ENCODE measurements at places on chromosomes 12 and 14.

DNA sequence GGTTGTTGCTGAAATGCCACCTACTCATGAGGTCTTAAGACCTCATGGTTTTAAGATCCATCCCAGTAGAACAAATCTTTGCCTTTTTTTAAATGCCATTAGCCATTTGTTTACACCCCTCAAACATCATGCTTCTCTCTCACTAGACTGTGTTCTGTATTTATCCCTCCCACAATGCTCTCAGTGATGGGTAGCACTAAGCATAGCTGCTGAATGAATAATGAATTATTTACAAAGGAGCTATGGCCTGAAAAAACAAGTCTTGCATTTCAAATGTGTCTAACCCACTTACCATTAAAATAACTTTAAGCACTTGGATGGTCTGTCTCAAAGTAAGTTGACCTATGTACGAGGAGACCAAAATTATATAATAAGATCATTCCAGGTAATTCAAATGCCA is 334.5 kb downstream of the PAWR start:
- DNase-seq: no peak

GRCh38 chr14:105616802-105617192 is 90.4 kb downstream of the TMEM121 start:
- no peak for DNase-seq

DNA sequence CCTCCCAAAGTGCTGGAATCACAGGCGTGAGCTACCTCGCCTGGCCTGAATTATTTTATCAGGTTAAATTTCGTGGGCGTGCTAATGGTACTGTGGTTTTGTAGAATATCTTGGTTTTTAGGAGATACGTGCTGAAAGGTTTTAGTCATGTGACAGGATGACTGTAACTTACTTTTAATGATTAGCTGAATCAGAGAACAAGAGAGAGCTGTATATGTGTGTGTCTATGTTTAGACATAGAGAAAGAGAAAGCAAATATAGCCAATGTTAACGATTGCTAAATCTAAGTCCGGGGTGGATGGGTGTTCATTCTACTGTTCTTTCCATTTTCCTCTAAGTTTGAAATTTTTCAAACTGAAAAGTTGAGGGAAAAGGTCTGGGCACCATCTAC is 9.2 kb upstream of the PNMA1 start:
- no peak for DNase-seq

DNA sequence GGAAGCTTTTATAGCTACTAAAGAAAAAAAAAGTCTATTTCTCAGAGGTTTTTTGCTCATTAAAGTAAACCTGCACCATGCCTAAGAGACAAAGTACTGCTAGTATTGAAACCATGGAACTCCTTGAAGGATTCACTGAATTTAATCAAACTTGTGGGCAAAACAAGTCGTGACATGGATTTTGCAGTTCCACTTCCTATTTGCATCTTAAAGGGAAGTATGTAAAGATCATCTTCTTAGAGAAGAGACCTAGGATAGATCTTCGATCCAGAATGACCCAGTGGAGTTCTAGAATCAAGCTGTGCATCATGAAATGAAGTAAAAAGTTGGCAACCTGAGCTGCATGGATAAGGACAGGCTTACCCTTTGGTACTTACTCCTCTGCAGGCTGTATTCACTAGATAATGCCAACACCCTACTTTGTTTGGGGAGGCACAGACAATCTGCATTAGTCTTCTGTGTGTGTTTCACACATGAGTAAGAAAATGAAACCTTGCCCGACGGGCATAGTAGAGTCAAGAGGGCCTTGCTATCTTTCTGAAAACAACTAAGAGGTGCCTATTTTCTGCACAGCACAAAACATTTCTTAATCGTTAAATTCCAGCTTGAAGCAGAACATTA is 1.9 kb downstream of the GNG2 start:
- no peak for DNase-seq

GRCh38 chr14:78524766-78525165 is 354.6 kb downstream of the NRXN3 start:
- no peak for DNase-seq

- no peak for DNase-seq
Measured at GRCh38 chr12:124371366-124371765, 76.5 kb downstream of the RFLNA start.

- no peak for DNase-seq
Measured at GRCh38 chr12:108815369-108815768, 42.0 kb downstream of the SSH1 start.

DNA sequence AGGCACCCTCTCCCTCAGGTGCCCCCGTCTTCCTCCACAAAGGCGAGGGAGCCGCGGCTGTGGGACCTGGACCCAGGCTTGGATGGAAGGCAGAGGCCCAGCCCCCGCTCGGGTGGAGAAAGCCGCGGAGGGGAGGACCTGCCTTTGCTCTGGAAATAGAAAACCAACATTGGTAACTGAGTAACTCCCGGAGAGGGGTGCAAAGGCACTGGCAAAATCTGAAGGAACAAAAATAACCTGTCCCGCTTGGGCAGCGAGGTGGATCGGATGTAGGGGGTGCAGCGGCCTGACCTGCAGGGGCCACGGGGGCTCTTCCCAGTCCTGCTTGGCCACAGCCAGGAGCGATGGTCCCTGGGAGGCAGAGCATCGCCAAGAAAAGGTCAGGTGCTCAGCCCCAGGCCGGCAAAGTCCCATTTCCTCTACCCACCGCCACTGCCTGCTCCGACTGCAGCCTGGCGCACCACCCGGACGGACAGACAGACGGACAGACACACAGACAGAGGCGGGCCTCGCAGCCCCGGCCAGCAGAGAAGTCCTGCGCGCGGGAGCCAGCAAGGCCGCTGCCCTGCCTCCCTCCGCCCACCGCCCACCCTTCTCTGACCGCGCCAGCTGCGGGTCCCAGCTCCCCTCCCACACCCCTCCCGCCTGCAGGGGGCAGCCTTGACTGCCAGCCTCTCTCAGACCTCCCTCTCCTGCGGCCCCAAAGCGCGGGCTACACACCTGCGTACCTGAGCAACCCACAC is 21.4 kb upstream of the TMEM106C start:
- peak; percentile 92 for DNase-seq

- DNase-seq: peak; percentile 78
Measured at GRCh38 chr12:62191491-62192179, 68.6 kb upstream of the USP15 start.

GRCh38 chr12:76698966-76699365 is 64.9 kb upstream of the ZDHHC17 start:
- DNase-seq: peak; percentile 77
